ENCODE measurements at places on chromosomes 6 and 20.

- peak; percentile 66 for DNase-seq
Measured at GRCh38 chr20:20860078-20860806, 147.8 kb upstream of the RALGAPA2 start.

DNA sequence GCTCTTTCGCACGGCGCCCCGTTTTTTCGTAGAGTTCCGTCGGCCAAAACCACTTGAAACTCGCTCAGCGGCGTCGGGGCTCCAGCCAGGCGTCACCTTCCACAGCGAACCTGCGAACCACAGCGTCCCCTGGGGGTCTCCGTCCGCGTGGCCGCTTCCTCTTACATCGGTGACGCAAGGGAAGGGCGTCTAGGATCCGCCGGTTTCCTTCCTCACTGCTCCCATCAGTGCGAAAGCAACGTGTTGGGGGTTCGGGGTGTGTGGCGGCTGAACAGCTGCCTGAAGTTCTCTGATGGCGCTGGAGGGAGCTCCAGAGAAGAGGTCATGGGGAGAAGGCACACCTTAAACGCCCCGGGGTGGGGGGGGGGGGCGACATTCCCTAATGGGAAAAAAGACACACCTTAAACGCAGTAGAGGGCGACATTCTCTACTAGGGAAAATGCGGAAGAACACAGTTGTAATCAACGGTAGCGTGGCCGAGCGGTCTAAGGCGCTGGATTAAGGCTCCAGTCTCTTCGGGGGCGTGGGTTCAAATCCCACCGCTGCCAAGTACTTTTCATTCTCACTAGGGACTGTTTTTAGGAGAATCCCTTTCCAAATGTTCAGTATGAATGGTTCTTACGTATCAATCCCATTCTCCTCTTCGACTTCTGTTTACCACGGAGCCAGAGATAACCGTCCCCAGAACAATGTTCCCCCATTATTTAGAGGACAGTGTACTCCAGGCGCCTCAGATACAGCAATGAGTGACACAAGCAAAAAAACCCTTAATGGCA is 16.4 kb downstream of the ZNF311 start:
- no peak for DNase-seq

DNA sequence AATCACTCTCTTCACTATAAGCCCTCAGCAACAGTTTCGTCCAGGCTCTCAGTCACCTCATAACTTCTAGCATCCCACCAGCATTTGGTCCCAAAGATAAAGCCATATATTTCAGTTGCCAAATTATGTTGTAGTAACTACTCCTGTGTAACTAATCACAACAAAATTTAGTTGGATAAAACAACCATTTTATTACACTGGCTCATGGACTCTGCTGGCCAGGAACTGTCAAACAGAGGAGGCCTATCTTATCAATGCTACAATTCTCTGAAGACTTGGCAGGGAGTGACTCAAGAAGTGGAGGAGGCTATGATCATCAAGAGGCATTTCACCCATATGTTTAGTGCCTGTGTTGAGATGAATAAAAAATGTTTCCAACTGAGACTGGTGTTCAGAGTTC is 1082.3 kb upstream of the GJE1 start:
- DNase-seq, result no peak

GRCh38 chr6:37550191-37550831 is 50.6 kb upstream of the CCDC167 start:
- no peak for DNase-seq

- DNase-seq, result no peak
Measured at GRCh38 chr6:41723530-41724227, 11.7 kb downstream of the TFEB start.

DNA sequence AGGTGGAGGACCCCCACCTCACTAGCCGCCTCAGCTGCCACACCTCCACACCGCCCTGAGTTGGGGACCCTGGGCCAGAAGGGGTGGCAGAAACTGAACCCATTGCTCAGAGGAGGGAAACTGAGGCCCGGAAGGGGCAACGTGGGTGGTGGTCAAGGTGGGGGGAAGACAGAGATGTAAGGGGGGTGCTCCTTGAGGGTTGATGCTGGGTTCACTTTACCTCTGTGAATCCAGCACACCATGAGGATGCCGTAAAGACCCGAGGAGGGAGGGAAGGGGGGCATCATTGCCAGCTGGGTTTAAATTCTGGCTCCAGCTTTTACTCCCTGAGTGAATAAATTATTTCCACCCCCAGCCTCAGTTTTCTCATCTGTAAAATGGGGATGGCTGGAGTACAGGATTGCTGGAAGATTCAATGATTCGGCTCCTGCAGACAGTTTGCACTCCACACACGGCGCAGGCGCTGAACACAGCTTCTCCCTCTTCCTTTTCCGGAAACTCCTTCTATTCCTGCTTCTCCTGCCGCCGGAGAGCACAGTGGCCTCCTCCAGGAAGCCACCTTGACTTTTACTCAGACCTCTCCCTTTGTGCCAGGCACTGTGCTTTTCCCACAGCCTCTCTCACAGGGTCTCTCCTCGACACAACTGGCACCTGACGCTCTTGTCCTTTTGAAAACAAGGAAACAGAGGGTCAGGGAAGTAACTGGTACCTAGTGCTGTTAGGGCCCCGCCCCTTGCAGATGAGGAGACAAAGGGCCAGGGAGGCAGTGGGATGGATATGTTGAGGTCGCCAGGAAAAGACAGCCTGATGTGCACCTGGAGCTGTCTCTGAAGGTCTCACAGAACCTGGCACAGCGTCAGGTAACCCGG is 59.4 kb downstream of the UBE2V1 start:
- no peak for DNase-seq

- DNase-seq, result no peak
Measured at GRCh38 chr20:59580991-59581401, 23.3 kb upstream of the PHACTR3 start.

- no peak for DNase-seq
Measured at GRCh38 chr6:134373993-134374392, 56.1 kb upstream of the SGK1 start.

GRCh38 chr20:49256261-49256660 is 21.6 kb downstream of the ZNFX1 start:
- no peak for DNase-seq

- DNase-seq, result peak; percentile 78
Measured at GRCh38 chr20:8853805-8854338, 215.0 kb upstream of the PLCB4 start.

GRCh38 chr6:3333263-3333662 is 74.5 kb downstream of the PSMG4 start:
- no peak for DNase-seq

DNA sequence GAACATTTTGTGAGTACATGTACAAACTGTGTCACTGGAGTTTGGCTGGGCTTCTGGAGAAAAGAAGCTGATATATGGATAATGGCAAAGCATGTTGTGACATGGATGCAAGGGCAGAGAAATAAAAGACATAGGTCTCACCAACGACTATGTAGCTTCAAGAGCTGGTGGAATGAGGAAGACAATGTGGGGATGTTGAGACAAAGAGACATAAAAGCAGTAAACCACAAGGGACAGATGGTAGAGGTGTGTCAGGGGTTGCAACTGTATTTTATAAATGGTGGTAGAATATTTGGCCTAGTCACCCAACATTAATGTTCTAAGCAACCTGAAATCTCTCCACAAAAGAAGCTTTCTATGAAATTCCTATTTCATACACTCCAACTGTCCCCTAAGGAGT is 199.0 kb downstream of the KCNQ5 start:
- no peak for DNase-seq

GRCh38 chr20:11094711-11095110 is 420.9 kb upstream of the JAG1 start:
- DNase-seq, result no peak

GRCh38 chr6:117167520-117168271 is 97.7 kb upstream of the VGLL2 start:
- DNase-seq, result no peak

- no peak for DNase-seq
Measured at GRCh38 chr6:99833034-99833433, 161.0 kb downstream of the MCHR2 start.

DNA sequence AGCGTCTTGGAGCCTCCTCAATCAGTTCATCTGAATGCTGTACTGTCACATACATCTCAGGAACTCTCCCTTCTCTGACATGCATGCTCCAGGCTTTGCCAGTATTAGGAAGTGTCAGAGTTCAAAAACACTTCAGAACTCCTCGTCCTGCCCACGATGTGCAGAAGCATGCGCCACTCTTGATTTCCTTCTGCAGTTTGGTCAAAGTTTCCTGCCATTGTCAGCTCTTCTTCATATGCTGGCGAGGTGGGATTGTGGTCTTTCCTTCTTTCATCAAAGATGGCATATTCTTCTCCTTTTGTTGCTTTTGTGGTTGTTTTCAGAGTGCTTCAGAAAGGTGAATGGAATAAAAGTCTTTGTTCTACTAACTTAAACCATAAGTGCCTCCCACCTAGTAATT is 21.0 kb downstream of the SLC13A3 start:
- DNase-seq, result no peak

- DNase-seq, result no peak
Measured at GRCh38 chr20:42895020-42895419, 294.7 kb downstream of the PTPRT start.

DNA sequence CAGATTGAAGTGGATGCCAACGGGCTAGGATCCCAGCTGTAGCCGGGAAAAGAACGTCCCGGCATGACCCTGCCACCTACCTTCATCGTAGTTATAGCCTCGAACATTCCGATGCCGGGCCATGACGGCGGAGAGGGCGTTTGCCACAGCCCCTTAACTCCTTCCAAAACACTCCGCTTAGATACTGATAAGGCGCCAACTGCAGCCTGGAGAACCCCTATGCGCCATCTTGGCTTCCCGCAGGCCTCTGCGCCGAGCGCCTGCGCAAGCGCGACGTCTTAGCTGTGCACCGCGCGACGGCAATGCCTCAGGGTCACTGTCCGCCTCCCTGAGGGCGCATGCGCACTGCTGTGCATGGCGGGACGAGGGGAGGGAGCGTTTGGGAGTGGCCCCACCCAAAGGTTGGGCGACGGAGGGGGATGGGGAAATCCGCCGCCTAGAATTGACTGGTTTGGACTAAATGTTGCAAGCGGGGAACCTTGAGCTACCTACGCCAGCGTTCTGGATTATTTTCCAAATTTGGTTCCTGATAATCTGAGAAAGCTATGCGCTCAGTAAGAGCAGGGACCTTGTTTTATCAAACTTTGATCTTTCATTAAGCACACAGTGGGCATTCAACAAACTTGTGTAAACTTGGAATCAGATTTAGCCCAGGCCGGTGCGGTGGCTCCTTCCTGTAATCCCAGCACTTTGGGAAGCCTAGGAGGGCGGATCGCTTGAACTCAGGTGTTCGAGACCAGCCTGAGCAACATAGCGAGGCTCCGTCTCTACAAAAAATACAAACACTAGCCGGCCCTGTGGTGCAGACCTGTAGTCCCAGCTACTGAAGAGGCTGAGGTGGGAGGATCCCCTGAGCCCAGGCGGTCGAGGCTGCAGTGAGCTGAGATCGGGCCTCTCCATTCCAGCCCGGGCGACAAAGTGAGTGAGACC is at the start of gene HBS1L:
TSS of gene HBS1L (minus strand) at position 254 of the 930 bp plus-strand sequence. CDS start at position 123, 131 bp downstream.
- peak; percentile 86 for DNase-seq

DNA sequence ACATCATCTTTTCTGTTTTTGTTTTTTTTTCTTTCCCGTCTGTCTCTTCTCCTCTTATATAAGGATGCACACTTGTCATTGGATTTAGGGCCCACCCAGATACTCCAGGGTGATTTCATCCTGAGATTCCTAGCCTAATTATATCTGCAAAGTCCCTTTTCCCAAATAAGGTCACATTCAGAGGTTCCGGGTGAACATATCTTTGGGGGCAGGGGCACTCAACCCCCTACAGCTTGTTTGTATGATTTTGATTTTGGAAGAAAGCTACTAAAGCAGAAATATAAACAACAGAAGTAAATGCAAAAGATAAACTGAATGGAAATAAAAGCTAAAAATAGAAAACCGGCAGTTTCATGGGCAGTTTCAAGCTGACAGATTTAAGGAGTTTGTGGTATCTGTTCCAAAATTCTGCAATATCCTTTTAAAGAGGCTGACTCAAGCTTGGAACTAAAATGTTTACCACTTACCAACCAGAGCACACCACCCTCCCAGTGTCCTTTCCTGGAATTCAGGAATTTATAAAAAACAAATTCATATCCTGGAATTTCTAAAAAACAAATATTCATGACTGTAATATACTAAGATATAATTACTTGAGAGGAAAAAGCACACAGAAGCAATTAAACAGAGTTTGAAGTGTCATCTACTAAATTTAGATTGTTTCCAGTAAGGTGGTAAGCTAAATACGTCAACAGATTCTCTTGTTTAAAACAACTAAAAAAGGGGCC is 100.0 kb upstream of the CARMIL1 start:
- DNase-seq, result no peak

DNA sequence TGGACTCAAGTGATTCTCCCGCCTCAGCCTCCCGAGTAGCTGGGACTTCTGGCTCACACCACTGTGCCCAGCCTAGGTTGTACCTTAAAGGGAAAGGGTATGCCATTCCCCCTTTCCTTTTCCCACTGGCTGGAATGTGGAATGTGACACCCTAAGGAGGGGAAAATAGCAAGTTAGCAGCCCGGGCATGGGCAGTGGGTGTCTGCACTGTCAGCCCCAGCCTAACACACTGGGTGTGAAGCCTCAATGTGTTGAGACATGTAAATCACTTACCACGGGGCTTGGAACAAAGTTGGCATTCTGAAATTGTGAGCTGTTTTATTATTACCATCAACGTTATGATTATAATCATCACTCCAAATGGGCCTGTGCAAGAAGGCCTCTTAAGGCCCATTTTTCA is 80.8 kb upstream of the PTPN1 start:
- DNase-seq, result no peak

- DNase-seq, result no peak
Measured at GRCh38 chr6:137136065-137136464, 37.4 kb downstream of the IL22RA2 start.

GRCh38 chr6:154276810-154277628 is 79.6 kb downstream of the IPCEF1 start:
- DNase-seq, result peak; percentile 32

DNA sequence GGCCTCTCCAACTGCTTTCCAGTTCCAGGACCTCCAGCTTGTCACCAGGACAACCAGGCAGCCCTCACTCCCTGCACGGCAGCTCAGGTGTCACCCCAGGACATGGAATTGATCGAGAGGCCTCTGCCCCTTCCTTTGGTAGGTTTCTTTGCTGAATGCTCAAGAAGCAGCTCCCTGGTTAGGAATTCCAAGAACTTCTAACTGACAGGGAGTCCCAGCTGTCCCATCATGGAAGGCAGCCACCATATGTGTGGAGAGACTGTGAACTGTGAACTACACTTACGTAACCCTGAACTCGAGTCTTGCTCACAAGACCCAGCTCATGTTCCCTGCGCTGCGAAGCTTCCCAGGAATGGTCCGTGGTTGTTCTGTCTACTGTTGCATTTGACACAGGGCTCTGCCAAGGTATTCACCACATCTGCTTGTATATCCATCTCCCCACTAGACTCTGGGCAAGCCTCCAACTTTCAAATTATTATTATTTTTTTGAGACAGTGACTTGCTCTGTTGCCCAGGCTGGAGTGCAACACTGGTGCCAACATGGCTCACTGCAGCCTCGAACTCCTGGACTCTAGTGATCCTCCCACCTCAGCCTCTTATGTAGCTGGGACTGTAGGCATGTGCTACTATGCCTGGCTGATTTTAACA is 35.7 kb downstream of the MGME1 start:
- DNase-seq, result no peak
